ENCODE measurements at places on chromosomes 4 and X. TPM values are rescaled to one million over a fixed set of nuclear protein-coding genes. Genes with fewer than 3 reads are reported as not detected.

Gene RAB9B
- total RNA-seq: 0.24 TPM

DNA sequence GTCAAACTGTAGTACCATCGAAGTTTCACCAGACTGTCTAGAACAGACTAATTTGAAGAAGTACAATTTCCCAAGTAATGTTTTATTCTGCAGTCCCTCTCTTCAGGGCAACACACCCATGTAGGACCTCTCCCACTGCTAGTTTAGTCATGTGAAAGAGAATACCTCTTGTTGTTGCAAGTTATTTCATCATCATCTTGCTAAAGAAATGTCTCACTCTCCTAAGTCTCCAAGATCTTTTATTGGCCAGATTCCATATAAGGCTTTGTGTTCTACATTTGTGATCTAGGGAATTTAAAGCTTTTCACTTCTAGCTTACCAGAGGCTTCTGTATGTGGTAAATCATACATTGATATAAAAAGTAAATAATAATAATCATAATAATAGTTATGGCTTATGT lies 745.3 kb upstream of the MAGEB2 start:
- no peak for DNase-seq

- DNase-seq: no peak
Measured at GRCh38 chr4:94531991-94532789, 80.4 kb downstream of the PDLIM5 start.

- no peak for DNase-seq
Measured at GRCh38 chr4:168781926-168782325, 228.1 kb downstream of the CBR4 start.

- no peak for DNase-seq
Measured at GRCh38 chr4:15659768-15660570, 4.8 kb upstream of the FBXL5 start.

All from activated T-cell treated with anti-CD3 and anti-CD28 coated beads, Interleukin-2, amount 50 U/mL, for 4 hours (primary cell).